ENCODE measurements at places on chromosomes 2 and 18.

GRCh38 chr2:47025969-47026610 is 110.5 kb upstream of the MCFD2 start:
- no peak for DNase-seq

DNA sequence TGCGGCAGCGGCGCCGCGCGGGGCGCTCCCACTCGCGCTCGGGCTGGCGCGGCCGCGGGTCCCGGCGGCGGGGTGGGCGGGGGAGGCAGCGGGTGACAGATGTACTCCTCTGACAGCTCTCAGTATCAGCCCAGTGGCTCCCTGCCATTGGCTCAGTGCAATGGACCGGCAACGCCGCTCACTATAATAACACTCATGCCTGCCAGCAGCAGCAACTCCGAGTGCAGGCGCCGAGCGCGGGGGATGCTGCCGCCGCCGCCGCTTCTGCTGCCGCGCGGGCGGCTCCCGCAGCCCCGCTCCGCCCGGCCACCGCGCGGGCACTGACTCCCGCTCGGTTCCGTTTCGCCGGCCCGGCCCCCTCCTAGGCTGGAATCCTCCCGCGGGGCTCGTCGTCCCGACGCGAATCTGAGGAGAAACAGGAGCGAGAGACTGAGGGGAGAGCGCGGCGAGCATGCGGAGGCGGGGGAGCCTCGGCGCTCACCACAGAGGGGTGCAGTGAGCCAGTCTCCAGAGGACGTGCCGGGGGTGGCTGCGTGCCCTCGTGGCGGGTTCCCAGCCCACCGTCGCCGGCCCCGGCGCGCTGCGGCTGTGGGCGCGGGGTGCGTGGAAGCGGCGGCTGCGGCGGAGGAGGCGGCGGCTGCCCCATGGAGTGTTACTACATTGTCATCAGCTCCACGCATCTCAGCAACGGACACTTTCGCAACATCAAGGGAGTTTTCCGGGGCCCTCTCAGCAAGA is at the start of gene ZNF804A:
TSS of gene ZNF804A (plus strand) at position 214 of the 738 bp plus-strand sequence. CDS start at position 645, 431 bp downstream.
- DNase-seq: peak; percentile 79

- DNase-seq: no peak
These were observed 103.3 kb downstream of the TMEFF2 start for GRCh38 chr2:192091476-192091875.

DNA sequence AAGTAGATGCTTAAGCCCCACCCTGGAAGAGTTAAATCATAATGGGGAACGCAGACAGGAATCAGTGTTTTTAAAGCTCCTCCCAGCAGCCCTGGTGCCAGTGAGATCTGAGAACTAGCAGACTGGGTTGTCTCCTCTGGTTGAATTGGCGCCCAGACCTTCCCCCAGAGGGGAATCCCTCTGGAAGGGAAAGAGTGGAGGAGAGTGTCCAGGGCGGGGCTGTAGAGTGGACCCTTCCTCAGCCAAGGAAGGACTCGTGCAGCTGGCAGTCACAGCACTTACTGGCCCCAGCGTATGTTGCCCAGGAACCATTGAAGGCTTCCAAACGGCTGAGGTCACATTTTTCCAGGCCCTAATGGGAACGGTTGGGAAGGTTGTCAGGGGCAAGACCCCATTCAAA is 62.5 kb downstream of the TGOLN2 start:
- DNase-seq: no peak

DNA sequence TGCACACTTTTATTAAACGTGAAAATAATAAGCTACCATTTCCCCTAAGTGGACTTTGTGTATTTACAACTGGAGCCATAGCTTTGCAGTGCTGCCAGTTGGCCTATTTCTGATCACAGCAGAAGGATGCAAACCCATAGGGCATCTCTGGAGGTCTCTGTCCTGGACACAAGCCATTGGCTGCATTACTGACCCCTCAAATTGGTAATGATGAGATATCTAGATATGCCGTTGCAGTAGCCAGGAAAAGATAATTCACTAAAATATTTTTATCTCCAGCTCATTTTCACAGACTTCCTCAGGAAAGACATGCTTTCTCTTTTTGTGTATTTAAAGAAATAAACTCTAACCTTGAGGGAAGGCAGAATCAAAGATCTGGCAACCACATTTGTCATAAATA is 182.5 kb downstream of the TDRD15 start:
- DNase-seq: no peak

GRCh38 chr18:44766450-44766849 is 85.8 kb downstream of the SETBP1 start:
- DNase-seq: no peak

DNA sequence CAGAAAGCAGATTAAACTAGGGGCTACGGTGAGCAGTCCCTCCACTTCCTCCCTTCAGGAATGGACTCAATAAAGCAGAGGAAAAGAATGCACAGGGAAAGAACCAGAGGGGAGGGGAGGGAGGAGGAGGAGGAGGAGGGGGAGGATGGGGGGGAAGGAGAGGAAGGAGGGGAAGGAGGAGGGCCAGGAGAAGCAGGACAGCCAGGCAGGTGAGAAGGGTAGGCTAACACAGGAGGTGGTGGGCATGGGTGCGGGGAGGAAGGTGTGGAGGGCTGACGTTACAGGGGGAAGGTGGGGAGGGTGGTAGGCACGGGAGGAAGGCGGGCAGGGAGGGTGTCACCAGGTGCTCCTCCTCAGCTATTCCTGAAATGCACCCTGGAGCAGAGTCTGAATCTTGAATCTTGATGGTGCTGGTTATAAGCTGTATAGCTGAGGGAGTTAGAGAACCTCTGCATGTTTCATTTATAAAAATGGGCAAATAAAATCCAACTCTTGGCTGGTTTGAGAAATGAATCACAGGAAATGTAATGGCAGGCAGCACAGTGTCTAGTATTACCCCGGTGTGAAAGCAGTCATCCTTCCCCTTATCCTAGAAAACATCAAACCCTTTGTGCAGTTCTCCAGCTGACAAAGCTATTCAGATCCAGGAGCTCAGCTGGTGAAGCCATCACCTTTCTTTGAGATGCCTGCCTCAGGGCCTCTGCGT is 3.4 kb downstream of the TMEM18 start:
- peak; percentile 65 for DNase-seq

GRCh38 chr2:46364797-46365457 is 67.7 kb downstream of the EPAS1 start:
- peak; percentile 68 for DNase-seq

DNA sequence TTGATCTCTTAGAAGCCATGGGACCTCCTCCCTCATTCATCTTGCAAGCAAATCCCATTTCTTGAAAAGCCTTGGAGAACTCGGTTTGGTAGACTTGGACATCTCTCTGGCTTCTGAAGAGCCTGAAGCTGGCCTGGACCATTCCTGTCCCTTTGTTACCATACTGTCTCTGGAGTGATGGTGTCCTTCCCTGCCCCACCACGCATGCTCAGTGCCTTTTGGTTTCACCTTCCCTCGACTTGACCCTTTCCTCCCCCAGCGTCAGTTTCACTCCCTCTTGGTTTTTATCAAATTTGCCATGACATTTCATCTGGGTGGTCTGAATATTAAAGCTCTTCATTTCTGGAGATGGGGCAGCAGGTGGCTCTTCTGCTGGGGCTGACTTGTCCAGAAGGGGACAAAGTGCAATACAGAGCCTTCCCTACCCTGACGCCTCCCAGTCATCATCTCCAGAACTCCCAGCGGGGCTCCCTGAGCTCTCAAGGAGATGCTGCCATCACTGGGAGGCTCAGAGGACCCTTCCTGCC is 20.0 kb downstream of the FOSL2 start:
- no peak for DNase-seq

DNA sequence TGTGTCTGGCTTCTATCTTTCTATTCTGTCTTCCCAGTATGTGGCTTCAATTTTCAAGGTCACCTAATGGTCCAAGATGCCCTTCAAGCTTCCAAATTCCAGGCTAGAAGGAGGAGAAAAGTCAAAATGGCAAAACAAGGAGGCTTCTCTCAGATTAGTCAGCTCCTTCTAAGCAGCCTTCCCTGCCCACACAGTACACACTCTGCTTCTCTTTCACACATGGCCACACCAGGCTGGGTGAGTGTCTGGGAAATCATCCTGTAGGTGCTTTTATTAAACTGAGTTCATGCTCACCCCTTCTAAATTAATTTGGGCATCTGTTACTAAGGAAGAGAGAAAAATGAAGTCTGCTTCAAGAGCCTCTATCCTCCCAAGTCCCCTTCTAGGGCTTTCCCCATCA is 277.2 kb upstream of the MGAT5 start:
- DNase-seq: no peak

DNA sequence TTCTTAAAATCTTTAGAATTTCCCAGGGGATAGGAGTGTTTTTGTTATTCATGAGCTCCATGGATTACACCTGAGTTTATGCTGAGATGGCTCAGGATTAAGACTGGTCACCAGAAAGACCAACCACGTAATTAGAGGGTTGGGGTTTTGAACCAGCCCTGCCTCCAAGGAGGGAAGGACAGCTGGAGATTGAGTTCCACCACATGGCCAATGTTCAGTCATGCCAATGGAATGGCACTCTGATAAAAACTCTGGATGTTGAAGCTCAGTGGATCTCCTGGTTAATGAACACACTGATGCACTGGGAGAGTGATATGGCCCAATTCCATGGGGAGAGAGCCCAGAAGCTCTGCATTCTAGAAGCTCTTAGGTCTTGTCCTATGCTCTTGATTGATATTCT is 38.7 kb upstream of the PTPN4 start:
- DNase-seq: no peak

DNA sequence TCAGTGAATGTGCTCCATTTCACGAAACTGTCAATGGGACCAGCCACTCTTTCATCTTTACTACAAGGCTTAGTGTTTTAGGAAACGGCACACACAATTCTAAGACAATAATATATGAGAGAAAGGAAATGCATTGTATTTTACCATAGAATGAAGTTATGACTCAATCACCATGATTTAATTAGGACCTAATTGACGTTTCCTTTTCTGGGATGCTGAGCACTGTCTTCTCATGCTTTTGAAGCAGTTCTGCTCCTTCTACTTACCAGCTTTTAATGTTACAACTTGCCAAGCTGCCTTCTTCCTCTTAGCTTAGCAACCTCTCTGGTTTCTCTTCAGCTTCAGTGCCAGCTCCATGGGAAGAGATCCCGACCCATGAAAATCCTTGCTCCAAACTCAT is 94.3 kb upstream of the SERPINE2 start:
- no peak for DNase-seq

DNA sequence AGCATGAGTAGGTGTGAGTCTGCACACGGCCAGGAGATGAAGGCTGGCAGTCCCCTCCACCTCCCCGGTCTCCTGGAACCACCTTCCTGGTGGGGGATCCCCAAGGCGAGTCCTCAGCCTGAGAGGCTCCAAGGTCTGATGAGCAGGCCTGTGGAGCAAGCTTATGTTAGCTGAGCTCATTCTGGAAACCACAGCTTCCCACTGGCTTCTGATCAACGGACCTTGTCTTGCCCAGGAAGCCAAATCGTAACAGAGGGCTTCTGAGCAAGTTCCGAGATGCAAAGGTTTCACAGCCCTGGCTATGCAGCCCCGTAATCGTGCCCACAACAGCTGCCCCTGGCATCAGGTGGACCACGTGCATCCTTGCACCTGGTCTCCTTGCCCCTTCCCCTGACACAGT is 28.8 kb upstream of the GPR55 start:
- no peak for DNase-seq

GRCh38 chr18:54415086-54415485 is 57.4 kb downstream of the C18orf54 start:
- no peak for DNase-seq

- DNase-seq: peak; percentile 48
These were observed 175.9 kb downstream of the SLC4A3 start for GRCh38 chr2:219803294-219803693.

DNA sequence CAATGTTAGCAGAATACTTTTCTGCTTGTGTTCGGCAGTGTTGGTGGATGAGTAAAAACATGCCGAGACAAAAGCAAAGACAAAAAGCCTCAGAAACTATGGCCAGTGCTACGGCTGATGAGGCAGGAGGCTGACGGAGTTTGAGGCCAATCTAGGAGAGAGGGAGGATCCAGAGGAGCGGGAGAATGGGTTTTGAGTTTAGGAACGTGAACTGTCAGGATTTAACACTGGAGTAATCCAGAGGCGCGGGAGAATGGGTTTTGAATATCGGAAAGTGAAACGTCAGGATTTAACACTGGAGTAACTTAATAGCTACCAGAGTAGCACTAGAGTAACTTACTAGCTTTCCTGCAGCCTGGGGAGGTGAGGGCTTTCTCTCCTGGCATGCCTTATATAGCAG is 37.4 kb downstream of the LYPD6B start:
- peak; percentile 29 for DNase-seq

DNA sequence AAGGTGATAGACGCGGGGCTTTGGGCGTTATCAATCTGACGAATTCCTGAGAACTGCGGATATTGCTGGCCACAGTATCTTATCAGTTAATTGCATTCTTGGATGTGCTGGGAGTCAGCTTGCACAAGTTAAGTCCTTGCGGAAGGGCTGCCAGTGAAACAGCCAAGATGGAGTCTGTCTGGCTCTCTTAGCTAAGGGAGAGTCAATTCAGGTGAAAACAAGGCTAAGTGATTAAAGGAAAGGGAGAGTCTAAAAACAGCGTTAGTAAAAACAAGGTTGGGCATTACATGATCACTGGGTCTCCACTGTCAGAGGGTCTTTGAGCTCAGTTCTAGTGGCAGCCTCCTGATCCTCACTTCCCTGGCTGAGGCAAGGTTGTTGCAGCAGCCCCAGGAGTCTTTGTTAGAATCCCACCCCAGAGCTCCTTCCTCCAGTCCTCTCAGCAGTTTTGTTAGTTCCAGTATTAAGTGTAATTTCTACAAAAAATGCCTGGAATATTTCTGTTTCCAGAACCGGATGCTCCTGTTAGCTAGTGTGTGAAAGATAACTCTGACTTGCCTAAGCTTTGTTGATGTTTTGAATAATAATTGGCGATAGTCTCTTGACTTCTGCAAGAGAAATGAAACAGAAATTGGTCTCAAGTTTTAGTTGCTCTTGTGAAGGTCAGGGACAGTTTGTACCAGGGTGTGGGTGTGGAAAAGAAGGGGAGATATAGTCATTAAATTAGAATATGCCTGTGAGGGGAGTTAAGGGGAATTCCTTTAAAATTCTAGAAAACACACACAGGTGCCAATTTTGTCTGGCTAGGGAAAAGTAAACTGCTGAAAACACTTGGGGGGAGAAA is 10.6 kb downstream of the CFLAR start:
- peak; percentile 82 for DNase-seq

DNA sequence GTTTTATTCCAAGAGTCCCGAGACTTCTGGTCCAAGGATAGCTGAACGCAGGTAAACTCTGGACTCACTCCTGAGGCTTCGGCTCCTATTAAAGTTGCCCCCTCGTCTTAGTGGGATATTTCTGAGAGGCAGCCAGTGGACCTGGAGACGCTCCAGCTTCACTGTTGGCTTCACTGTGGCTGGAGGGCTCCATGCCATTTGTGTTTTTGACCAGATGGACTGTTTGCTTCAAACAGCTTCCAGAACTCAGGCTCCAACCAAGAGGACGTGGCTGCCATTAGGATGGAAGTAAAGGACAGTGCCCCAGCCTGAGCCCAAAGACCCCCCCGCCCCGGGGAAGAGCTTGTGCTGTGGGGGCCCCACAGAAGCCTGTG is 94.4 kb upstream of the LDAH start:
- peak; percentile 4 for DNase-seq

DNA sequence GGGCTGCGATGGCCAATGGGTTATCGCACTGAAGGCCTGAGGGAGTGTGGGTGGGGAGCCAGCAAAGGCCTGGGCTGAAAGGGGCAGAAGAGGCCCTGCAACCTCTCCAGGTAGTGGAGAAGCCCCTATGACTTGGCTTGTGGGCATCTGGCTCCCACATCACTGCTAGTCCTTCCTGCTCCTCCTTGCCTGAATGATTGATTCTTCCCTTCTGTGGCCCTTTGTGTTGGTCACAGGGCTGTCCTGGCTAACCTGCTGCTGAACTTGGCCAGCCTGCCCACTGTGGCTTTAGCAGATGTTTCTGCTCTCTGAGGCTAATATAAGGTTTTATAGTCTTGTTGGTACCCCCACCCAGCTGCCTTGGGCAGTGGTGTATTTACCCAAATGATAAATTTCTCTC is 136.2 kb upstream of the ALPP start:
- DNase-seq: no peak

- no peak for DNase-seq
These were observed 3.3 kb downstream of the PTGR3 start for GRCh38 chr18:75205514-75206132.
